ENCODE measurements at places on chromosomes 7 and 10.
A peak's percentile ranks its signal among the peaks of the same experiment; 100 is the strongest.

- H3K4me3 ChIP-seq, result no peak overlapping the region
- H3K27me3 ChIP-seq, result peaks cover 31% of the 10 kb centered on the region
Measured at GRCh38 chr10:662686-663465, 26.6 kb downstream of the DIP2C start.

GRCh38 chr10:69241575-69241974, 21.4 kb downstream of the HKDC1 start:
- no peak for DNase-seq
- H3K4me3 ChIP-seq, result no peak overlapping the region
- H3K27ac ChIP-seq, result no peak overlapping the region
- peaks cover 3% of the 10 kb centered on the region for H3K4me1 ChIP-seq
- no peaks in the 10 kb centered on the region for H3K27me3 ChIP-seq

DNA sequence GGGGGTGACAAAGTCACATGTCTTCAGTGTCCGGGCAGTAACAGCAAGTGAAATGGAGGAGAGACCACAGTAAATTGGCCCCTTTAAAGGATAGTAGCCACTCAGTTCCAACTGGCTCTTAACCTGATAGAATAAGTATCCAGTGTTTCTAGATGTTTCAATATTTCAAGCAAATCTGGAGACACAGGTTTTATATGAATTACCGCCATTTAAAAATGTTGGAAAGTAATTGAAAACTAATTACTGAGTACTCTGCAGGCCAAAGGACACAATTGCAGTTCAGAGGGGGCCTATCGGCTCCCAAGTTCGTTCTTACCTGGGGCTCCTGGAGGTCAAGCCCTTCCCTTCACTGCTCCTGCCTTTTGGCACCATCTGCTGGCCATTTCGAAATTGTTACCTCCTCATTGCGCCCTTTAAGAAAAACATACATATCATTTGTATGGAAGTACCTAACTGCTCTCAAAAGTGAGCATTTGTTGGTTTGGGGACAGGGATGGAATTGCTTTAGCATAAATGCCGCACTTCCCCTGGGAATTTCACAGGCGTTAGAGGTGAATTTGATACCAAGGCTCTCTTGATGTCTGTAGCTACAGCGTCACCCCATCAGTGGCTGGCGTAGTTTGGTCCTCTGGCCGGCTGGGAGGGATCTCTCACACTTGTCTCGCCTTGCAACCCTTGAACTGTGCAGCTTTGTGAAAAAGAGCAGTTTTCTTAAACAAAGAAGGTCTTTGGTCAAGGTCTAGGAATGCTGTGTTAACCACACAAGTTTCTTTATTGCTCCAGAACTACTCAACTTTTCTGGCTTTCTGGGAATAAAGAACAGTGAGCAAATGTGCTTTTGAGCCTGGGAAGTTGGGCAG, 220.0 kb downstream of the ARHGAP21 start:
- H3K27ac ChIP-seq, result no peak overlapping the region
- peaks cover 25% of the 10 kb centered on the region for H3K27me3 ChIP-seq
- H3K36me3 ChIP-seq, result no peaks in the 10 kb centered on the region
- H3K4me1 ChIP-seq, result no peaks in the 10 kb centered on the region

GRCh38 chr10:117933036-117933435, 113.7 kb downstream of the RAB11FIP2 start:
- no peak overlapping the region for H3K27ac ChIP-seq
- H3K4me3 ChIP-seq, result no peak overlapping the region
- no peak for DNase-seq
- no peaks in the 10 kb centered on the region for H3K27me3 ChIP-seq
- H3K36me3 ChIP-seq, result no peaks in the 10 kb centered on the region
- peaks cover 6% of the 10 kb centered on the region for H3K4me1 ChIP-seq

DNA sequence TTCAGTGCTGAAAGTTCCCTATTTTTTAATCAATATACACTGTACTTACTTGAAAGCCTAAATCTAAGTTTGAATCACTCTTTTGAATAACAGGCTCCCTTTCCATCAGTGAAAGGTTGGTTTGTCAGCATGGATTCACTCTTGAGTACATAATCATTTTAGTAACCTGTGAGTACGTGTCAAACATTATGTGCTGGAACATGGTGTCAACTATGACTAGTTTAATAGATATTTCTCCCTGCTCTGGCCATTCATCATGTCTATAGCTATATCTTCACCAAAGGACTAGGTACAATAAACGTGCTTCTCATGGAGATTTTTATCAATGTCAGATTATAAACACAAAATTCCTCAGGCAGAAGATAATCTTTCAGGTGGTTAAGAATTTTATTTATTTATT, 61.7 kb upstream of the MDFIC start:
- H3K27me3 ChIP-seq, result no peaks in the 10 kb centered on the region
- DNase-seq, result no peak
- no peak overlapping the region for H3K4me3 ChIP-seq
- peaks cover 2% of the 10 kb centered on the region for H3K36me3 ChIP-seq
- no peak overlapping the region for H3K27ac ChIP-seq

GRCh38 chr10:34190580-34190979, 624.5 kb downstream of the PARD3 start:
- no peak overlapping the region for H3K27ac ChIP-seq
- H3K27me3 ChIP-seq, result peaks cover 16% of the 10 kb centered on the region
- no peak overlapping the region for H3K4me3 ChIP-seq
- H3K36me3 ChIP-seq, result no peaks in the 10 kb centered on the region
- DNase-seq, result no peak
- no peaks in the 10 kb centered on the region for H3K4me1 ChIP-seq

- H3K4me1 ChIP-seq, result no peaks in the 10 kb centered on the region
- no peak overlapping the region for H3K4me3 ChIP-seq
- peaks cover 46% of the 10 kb centered on the region for H3K36me3 ChIP-seq
- no peak overlapping the region for H3K27ac ChIP-seq
Measured at GRCh38 chr7:127705461-127705959, 53.5 kb downstream of the SND1 start.

GRCh38 chr10:125999694-126000093, 103.3 kb downstream of the FANK1 start:
- DNase-seq, result no peak
- H3K36me3 ChIP-seq, result no peaks in the 10 kb centered on the region
- no peak overlapping the region for H3K4me3 ChIP-seq
- H3K27me3 ChIP-seq, result peaks cover 8% of the 10 kb centered on the region
- H3K4me1 ChIP-seq, result no peaks in the 10 kb centered on the region

DNA sequence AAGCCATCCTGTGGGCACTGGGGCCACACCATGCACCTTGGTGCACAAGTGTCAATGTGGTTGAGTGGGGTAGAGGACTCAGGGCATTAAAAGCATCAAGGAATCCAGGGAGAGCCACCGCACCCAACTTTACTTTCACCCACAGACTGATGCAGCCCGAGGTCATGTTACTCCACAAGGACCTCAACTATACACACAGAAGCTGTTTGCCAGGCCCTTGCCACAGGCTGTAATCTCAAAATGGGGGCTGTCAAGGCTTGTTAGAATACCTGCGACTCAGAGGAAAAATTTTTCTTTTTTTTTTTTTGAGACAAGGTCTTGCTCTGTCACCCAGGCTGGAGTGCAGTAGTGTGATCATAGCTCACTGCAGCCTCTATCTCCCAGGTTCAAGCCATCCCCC, 26.5 kb upstream of the KCTD7 start:
- no peaks in the 10 kb centered on the region for H3K4me1 ChIP-seq
- H3K4me3 ChIP-seq, result no peak overlapping the region
- no peaks in the 10 kb centered on the region for H3K27me3 ChIP-seq
- DNase-seq, result no peak
- no peaks in the 10 kb centered on the region for H3K36me3 ChIP-seq

DNA sequence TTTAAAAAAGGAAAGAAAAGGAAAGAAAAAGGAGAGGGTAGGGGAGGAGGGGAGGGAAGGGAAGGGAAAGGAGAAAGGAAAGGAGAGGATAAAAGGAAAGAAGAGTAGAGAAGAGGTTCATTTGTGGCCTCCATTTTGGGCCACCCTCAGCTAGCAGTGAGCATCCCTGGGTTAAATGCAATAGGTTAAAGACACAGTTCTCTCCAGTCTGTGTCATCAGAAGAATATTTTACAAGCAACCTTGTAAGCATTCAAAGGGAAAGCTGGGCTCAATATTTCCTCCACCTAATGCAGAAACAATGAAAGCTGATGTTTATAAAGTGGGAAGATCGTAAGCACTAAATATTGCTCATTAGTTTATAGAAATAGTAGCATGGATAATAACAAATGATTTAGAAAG, 219.1 kb upstream of the PITRM1 start:
- H3K27ac ChIP-seq, result no peak overlapping the region
- H3K36me3 ChIP-seq, result no peaks in the 10 kb centered on the region
- DNase-seq, result no peak
- H3K4me1 ChIP-seq, result no peaks in the 10 kb centered on the region
- peaks cover 40% of the 10 kb centered on the region for H3K27me3 ChIP-seq

DNA sequence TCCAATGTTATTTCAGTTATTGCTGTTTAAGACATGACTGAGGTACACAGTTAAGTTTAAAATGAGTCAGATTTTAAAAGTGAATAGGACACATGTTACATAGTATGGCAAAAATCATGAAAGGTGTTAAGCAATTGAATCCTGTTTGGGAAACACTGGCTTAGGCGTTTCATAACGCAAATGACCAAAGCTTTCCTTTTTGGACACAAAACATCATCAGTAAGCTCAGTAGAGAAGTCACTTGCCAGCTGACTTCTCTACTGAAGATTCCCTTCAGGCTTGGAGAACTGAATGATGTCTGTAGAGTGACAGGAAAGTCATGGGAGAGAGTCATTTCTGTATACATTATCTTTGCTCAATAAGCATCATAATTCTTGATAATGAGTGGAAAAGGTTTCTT, 64.4 kb upstream of the RSBN1L start:
- peaks cover 14% of the 10 kb centered on the region for H3K36me3 ChIP-seq
- H3K27me3 ChIP-seq, result no peaks in the 10 kb centered on the region
- no peak overlapping the region for H3K27ac ChIP-seq

- no peak for DNase-seq
- H3K27me3 ChIP-seq, result no peaks in the 10 kb centered on the region
- H3K4me1 ChIP-seq, result no peaks in the 10 kb centered on the region
- H3K36me3 ChIP-seq, result no peaks in the 10 kb centered on the region
- no peak overlapping the region for H3K27ac ChIP-seq
- no peak overlapping the region for H3K4me3 ChIP-seq
Measured at GRCh38 chr7:123208793-123209192, 9.0 kb upstream of the SLC13A1 start.

DNA sequence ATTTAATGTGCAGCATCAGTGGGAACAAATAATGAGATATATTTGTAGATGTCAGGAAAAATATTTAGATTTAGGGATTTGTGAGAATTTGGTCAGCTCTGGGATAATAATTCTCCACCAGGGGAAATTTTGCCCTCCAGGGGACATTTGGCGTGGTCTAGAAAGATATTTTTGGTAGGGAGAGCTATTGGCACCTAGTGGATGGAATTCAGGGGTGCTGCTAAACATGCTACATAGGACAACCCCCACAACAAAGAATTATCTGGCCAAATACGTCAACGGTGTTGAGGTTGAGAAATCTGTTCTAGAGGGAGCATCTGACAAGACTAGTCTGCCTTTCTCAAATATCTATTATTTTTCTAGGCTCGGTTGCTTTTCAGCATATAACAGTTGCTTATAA, 2.1 kb downstream of the ADK start:
- no peak for DNase-seq
- H3K4me3 ChIP-seq, result no peak overlapping the region
- H3K36me3 ChIP-seq, result peaks cover 4% of the 10 kb centered on the region
- no peak overlapping the region for H3K27ac ChIP-seq
- H3K27me3 ChIP-seq, result no peaks in the 10 kb centered on the region

DNA sequence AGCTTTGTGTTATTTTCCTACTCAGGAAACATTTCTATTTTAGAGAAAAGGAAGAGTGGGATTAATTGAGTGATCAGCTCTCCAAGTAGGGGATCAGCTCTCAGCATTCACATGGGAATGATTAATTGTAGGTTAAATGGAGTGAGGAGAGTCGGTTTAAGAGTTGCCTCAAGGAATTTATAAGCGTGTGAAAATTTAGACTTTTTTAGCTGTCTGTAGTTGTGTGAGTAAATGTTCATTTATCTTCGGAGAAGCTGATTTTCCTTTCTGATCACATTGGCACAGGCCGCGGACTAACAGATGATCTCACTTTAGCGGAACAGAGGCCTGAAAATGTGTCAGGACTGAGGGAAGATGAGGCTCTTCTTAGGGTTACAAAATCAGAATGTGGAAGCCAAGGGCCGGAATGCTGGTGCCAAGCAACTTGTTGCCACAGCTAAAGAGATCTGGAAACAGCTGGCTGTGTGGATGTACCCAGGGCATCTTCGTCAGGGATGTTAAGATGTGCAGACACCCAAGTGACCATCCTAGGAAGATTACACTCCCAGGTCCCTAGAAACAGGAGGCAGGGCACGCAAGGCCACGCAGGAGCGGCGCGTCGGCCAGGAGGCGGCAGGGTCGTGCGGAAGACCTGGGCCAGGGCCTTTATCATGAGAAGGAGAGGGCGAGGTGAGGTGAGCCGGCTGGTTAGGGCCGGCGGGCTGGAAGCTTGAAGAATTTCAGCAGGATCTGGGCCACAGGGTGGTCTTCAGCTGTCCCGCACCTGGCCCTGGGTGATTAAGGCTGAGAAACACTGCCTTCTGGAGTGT, 35.1 kb upstream of the TTYH3 start:
- H3K4me3 ChIP-seq, result no peak overlapping the region
- peaks cover 9% of the 10 kb centered on the region for H3K36me3 ChIP-seq
- H3K27ac ChIP-seq, result no peak overlapping the region
- H3K4me1 ChIP-seq, result no peaks in the 10 kb centered on the region
- no peak for DNase-seq
- H3K27me3 ChIP-seq, result no peaks in the 10 kb centered on the region

GRCh38 chr10:124802313-124802675, 675 bp downstream of the ABRAXAS2 start:
- peak overlapping the region; percentile 85 for H3K4me3 ChIP-seq
- H3K36me3 ChIP-seq, result peaks cover 7% of the 10 kb centered on the region
- H3K27ac ChIP-seq, result peak overlapping the region; percentile 87
- peaks cover 7% of the 10 kb centered on the region for H3K4me1 ChIP-seq

GRCh38 chr7:139153832-139154231, 44.3 kb upstream of the ZC3HAV1 start:
- no peaks in the 10 kb centered on the region for H3K27me3 ChIP-seq
- no peaks in the 10 kb centered on the region for H3K4me1 ChIP-seq
- H3K36me3 ChIP-seq, result no peaks in the 10 kb centered on the region
- DNase-seq, result no peak
- H3K27ac ChIP-seq, result no peak overlapping the region

- H3K4me1 ChIP-seq, result no peaks in the 10 kb centered on the region
- no peaks in the 10 kb centered on the region for H3K36me3 ChIP-seq
- H3K27ac ChIP-seq, result no peak overlapping the region
Measured at GRCh38 chr7:28641752-28642545, 229.6 kb downstream of the CREB5 start.

DNA sequence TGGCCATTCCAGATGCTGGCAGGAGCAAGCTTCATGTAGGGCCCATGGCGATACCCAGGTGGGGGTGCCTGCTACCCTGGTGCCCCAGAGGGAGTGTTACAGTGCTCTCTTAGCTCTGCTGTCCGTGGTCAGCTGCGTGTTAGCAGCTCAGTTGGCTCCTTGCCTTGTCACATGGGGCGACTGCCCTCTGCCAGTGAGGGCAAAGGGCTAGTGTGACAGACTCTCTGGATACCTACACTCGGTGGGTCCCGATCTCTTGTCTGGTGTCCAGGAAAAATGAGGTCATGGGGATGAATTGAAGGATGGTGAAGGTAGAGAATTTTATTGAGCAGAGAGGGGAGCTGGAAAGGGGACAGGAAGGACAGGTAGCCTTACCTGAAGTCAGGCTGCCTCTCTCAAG, 152.2 kb downstream of the CYP26A1 start:
- no peak for DNase-seq
- no peak overlapping the region for H3K27ac ChIP-seq
- H3K27me3 ChIP-seq, result peaks cover 20% of the 10 kb centered on the region
- no peak overlapping the region for H3K4me3 ChIP-seq
- no peaks in the 10 kb centered on the region for H3K36me3 ChIP-seq

- no peak overlapping the region for H3K27ac ChIP-seq
- no peak for DNase-seq
- no peaks in the 10 kb centered on the region for H3K36me3 ChIP-seq
- H3K4me1 ChIP-seq, result no peaks in the 10 kb centered on the region
- H3K4me3 ChIP-seq, result no peak overlapping the region
Measured at GRCh38 chr7:85641331-85641730, 454.5 kb upstream of the SEMA3D start.
